ENCODE measurements at places on chromosomes 7 and 10.
A peak's percentile ranks its signal among the peaks of the same experiment; 100 is the strongest.

DNA sequence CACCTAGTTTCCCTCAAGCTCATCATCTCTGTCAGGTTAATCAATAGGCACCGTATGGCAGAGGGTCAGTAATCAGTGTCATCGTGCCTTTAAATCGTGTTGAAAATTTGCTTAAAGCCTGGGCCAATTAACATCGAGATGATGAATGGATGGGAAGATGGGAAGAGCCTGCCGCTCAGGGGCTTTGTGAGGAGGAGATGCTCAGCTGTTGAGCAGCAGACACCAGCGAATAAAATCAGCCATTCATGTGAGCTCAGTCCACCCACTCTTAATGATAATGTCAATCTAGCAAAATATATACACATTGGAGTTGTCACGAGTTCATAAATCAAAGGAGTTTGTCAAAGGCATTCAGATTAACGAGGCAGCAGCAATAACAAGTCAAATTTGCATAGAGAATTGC is 97.7 kb downstream of the BTRC start:
- no peak for DNase-seq

DNA sequence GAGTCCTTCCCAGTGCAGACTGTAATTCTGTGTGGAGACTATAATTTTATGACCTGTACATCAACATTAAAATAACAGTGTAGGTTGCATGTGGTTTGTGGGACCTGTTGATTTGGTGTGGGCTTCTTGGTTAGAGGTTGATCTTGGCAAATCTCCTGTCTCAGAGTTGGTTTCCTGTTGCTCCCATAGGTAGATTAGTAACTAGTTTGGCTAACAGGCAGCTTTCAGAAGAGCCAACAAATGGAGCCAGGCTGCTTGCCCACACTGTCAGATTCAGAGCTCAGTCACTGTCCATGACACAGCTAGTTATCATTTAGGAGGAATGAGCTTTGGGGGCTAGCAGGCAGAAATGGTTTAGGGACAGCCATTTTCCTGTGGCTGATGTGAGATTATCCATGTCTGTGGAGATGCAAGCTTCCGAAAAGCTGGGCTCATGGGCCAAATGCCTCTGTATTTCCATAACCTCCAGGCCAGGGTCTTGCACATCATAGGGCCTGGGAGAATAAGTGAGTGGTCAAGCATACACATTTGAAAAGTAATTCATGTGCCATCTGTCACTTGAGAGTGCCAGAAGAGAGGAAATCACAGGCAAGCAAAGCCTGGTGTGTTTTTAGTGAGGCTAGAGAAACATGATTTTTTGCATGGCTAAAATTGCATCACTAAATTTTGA is 33.4 kb downstream of the CCM2 start:
- DNase-seq = peak; percentile 19

DNA sequence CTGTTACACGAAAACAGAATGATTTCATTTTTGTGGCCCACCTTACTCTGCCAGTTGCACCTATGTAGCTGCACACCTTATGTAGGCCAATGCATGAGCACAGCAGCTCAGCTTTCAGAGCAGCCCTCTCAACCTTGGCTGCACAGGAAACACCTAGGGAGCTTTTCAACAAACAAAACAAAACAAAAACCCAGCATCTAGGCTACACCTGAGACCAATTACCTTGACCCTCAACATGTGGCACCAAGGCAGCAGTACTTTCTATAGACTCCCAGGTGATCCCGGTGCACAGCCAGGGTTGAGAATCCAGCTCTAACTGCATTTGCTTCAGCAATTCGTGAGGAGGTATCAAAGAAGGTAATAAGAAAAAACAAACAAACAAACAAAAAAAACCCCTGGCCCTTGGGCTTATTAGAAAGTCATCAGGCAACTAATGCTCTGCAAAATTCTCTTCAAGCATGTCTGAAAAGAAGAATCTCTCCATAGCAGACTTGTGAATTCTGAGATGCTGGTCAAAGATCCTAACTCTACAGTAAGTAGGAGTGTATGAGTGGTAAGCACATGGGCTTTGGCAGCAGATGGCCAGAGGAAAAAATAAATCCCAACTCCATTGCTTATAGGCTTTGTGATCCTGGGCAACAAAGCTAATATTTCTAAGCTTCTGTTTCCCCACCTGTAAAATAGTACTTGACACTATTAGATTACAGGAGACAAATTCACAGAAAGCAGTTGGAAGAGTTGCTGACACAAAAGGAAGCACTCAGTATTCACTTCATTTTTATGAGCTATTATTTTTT is 113.4 kb upstream of the NOBOX start:
- no peak for DNase-seq

- no peak for DNase-seq
These were observed 57.4 kb downstream of the DGKI start for GRCh38 chr7:137789215-137789882.

GRCh38 chr7:55534262-55534915 is 37.9 kb downstream of the VOPP1 start:
- peak; percentile 90 for DNase-seq

GRCh38 chr7:94658826-94659225 is 2.9 kb upstream of the SGCE start:
- no peak for DNase-seq

DNA sequence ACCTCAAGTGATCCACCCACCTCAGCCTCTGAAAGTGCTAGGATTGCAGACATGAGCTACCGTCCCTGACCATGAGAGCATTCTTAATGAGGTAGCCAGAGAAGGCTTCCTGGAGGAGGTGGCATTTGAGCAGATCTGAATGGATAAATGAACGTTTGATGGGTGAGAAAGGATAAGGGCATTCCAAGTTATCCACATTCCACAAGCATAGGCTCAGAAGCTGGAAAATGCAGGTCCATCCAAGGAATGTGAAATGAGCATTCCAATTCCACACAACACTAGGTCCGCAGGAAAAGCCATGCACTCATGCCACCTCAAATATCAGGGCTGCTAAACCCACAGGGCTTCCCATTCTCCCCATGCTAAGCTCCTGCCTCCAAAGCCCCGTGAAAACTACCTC is 17.0 kb downstream of the TMEM130 start:
- peak; percentile 74 for DNase-seq

- DNase-seq = no peak
These were observed 14.6 kb downstream of the RASGEF1A start for GRCh38 chr10:43252166-43252782.
